NCI-H526 treated with DMSO at 0.1 percent for 48 hours (cell line): ENCODE measurements at places on chromosomes 3 and 15.

DNA sequence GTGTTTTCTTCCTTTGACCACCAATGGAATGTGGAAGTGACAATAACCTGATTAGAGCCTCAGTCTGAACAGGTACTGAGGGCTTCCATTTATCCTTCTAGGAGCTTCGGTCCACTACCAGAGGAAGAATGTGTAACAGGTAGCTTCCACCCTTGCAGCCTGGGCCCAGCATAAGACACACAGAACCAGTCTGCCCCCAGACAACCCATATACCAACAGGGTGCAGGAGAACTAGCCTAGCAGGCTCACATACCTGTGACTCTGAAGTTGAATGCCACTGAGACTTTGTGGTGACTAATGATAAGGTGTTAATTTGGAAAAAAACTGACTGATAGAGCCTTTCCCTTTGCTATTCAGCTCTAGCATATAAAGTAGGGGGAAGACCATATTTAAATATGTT, 166.2 kb downstream of the NEK10 start:
- DNase-seq: no peak

GRCh38 chr3:15280853-15281532, 51.4 kb downstream of the SH3BP5 start:
- DNase-seq: no peak

DNA sequence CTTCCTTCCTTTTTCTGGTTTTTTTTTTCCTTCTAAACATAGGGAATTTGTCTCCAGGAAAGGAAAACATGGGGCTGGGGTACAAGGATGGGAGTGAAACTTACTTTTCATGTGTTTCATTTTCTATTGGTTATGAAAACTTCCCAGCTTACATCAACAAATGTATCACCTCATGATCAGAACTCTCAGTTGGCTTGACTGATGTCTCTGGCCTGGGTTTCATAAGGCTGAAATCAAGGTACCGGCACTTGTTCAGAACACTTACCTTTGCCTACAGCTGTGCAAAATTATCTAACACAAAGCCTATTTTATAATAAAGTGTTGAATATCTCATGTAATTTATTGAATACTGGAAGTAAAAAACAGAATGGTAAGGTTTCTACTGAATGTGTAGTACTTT, 91.8 kb upstream of the STT3B start:
- DNase-seq: no peak

GRCh38 chr3:5013021-5013906, 34.0 kb downstream of the BHLHE40 start:
- no peak for DNase-seq

DNA sequence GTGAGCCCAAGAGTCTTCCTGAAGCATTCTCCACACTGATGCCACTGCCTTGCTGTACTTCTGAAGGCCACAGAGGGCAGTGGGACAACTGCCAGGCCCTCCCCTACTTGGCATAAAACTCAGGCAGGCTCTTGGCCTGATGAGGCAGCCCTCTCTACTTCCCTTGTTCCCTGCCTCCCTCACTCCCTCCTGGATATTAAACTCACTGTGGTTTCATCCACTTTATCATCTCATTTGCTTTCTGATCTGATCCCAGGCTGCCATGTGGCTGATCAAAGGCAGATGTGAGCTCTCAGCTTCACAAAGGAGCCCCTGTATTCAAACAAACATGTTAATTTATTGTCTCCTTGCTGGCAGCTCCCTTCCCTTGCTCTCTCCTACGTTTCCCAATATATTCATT, 533.5 kb downstream of the IGSF11 start:
- peak; percentile 90 for DNase-seq

GRCh38 chr3:128399221-128399915, 67.3 kb downstream of the DNAJB8 start:
- no peak for DNase-seq

- no peak for DNase-seq
Measured at GRCh38 chr3:98623572-98624280, 30.3 kb upstream of the CPOX start.

DNA sequence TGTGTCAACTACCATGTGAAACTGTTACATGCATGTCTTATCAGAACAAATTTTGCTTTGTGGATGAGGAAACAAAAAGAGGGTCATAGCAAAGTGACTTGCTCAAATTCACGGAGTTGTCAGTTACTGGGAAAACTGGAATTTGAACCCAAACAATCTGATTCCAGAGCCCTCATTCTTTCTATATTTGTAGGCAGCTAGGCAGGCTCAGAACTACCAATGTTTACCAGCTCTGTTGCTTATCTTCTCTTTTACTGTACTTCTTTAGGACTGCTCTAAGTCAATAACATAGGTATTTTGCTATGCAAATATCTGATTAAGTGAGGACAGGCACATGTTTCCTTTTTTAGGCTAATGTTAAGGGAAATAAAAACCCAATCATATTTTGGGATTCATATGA, 450.5 kb downstream of the ZPLD1 start:
- peak; percentile 35 for DNase-seq

GRCh38 chr3:44029100-44029499, 212.6 kb upstream of the TOPAZ1 start:
- no peak for DNase-seq

DNA sequence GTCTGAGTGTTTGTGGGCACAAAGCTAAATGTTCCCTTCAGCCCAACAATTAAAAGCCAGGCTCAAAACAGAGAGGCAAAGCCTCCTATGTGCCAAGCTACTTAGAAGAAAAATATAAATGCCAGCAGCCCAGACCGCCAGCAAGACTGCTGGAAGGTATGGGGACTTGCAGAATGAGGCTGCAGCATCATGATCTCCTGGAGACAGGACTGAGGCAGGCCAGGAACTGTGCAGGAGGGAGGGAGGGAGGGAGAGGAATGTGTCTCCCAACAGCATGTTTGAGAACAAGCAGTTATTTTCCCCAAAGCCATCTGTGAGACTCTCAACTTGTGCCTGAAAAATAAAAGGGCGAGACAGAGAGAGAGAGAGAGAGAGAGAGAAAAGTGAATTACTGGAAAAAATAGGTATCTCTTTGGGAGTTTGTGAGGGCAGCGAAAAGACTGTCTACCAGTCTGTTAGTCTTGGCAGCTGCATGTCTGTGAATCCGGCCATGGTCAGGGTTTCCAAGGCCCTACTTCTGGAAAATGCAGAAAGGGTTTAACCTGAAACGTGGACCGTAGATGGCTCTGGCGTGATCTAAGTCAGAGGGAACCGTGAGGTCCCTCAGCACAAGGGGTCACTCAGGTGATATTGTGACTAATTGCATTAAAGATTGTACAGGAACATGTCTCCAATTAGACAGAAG, 139.7 kb upstream of the COL8A1 start:
- DNase-seq: no peak

DNA sequence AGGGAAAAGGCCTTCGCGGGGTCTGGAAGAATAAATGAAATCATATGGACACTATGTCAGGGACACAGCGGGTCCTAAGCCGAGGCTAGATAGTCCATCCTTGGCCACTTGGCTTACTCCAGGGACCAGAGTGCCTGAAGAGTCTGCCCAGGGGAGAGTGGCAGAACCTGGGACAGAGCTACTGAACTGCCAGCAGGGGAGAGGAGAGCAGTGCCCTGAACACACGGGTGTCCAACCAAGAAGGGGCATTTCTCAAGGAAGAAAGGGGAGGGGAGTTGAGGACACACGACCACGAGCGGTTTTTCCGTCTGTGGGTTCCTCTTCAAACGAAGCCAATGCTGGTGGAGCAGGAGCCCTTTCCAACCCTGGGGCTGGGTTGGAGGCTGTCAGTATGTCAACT, 1.0 kb downstream of the ACAN start:
- DNase-seq: no peak

DNA sequence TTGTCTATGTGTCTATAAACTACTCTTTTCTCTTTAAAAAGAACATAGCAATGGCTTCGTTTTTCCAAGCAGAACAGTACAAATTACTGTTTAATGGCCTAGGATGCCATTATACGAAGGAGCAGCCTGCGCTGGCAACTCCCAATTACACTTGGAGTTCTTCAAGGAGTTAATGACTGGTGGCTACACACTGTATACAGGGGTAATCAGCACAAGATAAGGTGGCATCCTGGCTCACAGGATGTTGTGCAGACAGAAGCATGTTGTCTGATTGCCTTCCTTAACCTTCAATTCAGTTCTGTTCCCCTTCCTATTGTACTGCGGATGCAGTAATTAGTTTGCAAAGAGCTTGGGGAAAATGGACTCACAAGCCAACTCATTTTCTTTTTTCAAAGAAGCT, 250.7 kb upstream of the ROBO2 start:
- DNase-seq: no peak

DNA sequence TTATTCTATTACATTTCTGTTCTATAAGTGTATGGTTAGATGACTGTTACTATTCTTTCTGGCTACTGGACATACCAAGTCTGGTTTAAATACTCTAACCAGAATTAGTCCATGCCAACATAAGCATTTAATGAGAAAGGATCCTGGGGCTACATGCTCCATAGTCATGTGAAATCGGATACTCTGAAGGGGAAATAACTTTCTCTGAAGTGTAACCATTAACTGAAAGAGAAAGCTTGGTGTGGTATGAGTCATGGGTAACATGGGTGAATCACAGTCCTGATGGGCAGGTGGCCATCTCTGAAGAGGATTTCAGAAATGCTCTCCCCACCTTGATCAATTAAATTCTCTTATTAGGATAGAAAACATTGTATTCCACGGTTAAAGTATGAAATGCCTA, 69.4 kb downstream of the FHIT start:
- DNase-seq: no peak

GRCh38 chr15:55897560-55898336, 95.7 kb downstream of the NEDD4 start:
- peak; percentile 25 for DNase-seq

DNA sequence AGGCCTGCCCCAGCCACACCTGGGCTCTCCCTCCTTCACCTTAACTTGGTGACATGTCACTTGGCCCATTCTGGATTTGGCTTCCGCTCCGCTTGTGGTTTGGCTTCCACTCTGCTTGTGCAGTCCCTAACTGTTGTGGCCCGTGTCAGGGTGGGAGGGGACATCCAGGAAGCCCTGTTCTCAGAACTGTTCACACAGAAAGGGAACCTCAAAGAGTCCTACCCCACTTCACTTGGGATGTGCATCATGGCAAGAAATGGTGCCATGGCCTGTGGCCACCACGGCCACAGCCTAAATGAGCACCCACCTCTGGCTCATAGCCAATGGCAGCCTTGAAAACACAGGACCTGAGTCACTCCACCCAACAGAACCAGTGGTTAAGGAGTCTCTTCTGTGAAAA, 63.4 kb downstream of the CYP19A1 start:
- DNase-seq: no peak

- DNase-seq: no peak
Measured at GRCh38 chr3:121821421-121822199, 13.2 kb downstream of the IQCB1 start.

- peak; percentile 35 for DNase-seq
Measured at GRCh38 chr15:66145726-66146182, 107.8 kb downstream of the MEGF11 start.

- DNase-seq: peak; percentile 6
Measured at GRCh38 chr3:156382458-156383346, 172.2 kb downstream of the SSR3 start.

DNA sequence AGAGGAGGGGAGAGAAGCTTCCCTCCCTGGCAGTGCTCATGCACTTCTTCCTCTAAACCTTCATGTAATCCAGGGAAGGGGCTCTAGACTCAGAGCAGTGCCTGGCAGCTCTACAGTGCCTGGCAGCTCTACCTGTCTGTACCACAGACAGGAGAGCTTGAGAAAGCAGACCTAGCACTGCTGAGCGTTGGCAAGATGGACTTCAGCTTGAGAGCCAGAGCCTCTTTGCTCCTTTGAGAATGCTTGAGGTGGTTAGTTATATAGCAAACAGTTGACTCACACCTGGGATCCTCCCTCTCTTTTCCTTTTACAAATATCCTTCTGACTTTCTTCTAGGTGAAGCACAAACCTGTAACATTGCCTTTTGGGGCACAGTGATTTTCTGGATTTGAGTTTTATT, 20.9 kb downstream of the FBXO22 start:
- DNase-seq: no peak

DNA sequence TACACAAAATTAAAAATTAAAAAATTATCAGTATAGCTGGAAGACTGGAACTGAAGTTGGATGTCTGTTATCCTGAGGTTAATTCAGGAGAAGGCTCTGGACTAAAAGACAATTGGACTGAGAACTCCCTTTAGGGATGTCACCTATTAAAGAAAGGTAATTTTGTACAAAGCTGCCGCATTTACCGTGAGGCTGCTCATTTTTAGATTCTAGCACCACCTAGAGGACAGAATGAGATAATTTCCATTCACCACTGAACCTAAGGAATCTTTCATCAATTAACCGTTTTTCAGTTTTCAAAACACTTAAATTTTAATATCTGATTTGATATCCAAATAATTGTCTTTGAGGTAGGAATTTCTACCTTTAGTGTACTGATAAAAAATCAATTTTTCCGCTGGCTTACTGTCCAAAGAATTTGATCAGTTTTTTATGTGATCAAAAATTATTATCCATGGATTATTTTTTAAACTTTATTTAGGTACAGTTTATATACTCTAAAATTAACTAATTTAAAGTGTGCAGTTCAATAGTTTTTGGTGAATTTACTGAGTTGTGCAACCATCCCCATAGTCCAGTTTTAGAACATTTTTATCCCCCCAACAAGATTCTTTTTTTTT, 106.7 kb upstream of the TNIK start:
- DNase-seq: peak; percentile 66

DNA sequence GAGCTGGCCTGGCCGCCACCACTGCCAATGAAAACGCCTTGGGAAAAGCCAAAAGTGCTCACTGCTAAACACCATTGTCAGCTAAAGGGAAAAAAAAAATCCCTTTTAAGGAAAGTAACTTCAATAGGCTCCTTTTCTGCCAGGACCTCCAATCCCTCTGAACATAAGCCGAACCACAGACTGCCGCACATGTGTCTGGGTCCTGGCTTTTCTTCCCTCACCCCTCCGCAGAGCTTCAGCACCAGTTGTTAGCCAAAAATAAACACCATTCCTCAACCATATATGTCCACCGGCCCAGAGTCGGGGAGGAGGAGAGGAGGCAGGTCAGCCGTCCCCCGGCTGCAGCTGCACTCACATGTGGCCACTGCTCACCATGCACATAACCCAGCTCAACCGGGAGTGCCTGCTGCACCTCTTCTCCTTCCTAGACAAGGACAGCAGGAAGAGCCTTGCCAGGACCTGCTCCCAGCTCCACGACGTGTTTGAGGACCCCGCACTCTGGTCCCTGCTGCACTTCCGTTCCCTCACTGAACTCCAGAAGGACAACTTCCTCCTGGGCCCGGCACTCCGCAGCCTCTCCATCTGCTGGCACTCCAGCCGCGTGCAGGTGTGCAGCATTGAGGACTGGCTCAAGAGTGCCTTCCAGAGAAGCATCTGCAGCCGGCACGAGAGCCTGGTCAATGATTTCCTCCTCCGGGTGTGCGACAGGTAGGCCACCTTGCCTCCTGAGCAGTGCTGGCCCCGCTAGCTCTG, at the start of gene FBXL22:
TSS of gene FBXL22 (plus strand) at position 350 of the 753 bp plus-strand sequence. CDS start at position 356, 6 bp downstream.
- DNase-seq: no peak

GRCh38 chr3:115162759-115163158, 15.7 kb upstream of the ZBTB20 start:
- DNase-seq: no peak
